ENCODE measurements at places on chromosomes 12 and 14.
A peak's percentile ranks its signal among the peaks of the same experiment; 100 is the strongest.

- DNase-seq: no peak
These were observed 1.2 kb downstream of the GSC start for GRCh38 chr14:94768521-94769390.

- DNase-seq: no peak
These were observed 238.5 kb upstream of the NAV3 start for GRCh38 chr12:77591959-77592743.

- no peak for DNase-seq
These were observed 222.1 kb upstream of the HMGA2 start for GRCh38 chr12:65602253-65602609.

DNA sequence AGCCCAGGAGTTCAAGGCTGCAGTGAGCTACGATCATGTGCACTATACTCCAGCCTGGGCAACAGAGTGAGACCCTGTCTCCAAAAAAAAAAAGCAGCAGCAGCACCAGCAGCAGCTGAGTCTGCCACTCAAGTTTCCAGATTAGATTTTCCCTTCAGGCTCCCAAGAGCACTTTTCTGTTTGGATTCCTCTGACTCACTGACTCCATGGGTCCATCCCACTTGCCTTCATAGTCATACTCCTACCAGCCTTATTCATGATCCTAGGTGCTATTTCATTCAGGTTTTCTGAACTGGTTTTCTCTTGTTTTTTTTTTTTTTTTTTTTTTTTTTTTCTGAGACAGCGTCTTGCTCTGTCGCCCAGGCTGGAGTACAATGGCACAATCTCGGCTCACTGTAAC lies 6.8 kb upstream of the TWF1 start:
- DNase-seq: no peak

DNA sequence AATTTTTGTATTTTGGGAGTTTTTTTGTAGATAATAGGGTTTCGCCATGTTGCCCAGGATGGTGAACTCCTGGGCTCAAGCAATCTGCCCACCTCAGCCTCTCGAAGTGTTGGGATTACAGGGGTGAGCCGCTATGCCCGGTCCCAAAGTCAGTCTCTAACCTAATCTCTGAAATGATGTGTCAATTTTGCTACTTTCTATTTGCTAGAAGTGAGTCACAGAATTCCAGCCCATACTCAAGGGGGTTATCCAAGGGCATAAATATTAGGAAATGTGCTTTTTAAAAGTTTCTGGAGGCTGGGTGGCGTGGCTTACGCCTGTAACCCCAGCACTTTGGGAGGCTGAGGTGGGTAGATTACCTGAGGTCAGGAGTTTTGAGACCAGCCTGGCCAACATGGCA lies 40.5 kb downstream of the RESF1 start:
- no peak for DNase-seq

DNA sequence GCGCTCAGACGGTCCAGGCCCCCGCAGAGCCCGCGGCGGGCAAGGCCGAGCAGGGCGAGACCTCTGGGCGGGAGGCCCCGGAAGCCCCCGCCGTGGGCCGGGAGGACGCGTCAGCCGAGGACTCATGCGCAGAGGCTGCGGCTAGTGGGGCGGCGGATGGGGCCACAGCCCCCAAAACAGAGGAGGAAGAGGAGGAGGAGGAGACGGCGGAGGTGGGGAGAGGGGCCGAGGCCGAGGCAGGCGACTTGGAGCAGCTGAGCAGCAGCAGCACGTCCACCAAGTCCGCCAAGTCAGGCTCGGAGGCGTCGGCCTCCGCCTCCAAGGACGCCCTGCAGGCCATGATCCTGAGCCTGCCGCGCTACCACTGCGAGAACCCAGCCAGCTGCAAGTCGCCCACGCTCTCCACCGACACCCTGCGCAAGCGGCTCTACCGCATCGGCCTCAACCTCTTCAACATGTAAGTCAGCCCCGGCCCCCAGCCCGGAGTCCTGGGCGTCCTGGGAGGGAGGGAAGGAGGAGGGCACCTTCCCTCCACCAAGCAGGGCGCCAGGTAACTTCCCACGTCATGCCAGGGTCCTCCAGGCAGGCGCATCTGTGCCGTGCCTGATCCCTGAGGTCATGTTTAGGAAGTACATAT lies 72.4 kb downstream of the IQSEC3 start:
- DNase-seq: no peak

DNA sequence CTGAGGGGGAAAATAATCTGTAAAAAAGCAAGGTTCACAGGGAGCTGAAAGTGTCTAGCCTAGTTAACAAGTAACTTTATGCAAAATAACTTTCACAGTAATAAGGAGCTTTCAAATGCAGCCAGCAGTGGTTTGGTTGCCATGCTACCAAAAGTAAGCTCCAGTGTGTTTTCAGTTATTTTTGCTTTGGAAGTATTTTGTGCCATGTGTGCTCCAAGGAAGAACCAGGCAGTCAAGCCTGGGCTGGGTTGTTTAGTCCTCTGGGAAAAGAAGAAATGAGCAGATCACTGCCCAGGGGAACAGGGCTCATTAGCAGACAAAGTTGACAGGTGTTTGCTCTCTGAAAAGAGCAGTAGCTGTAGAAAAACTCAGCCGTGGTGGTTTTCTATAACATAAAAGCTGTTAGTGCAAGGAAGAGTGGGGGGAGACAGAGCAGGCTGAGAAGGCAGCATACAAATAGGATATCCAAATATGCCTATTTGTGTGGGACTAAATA lies 92.8 kb upstream of the TMTC2 start:
- DNase-seq: no peak

DNA sequence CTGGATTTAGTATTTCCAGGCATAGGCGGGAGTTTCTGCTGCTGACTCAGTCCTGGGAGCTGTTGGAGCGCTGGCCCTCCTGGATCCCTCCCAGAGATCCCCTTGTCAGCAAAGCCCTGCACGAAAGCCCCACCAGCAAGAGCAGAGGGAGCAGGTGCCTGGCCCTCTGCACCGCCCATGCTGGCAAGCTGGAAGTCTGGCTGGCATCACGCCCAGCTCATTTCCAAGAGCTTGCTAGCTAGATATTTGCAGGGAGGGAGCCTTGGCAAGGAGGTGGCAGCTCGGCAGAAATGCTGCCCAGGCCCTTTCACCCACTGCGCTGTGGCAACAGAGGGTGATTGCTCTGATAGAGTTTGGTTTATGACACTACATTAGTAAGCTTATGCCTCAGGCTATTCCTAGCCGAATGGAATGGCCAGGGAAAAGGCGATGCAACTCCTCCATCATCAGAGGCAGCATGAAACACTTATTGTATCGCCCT lies 193.9 kb downstream of the EMP1 start:
- no peak for DNase-seq

DNA sequence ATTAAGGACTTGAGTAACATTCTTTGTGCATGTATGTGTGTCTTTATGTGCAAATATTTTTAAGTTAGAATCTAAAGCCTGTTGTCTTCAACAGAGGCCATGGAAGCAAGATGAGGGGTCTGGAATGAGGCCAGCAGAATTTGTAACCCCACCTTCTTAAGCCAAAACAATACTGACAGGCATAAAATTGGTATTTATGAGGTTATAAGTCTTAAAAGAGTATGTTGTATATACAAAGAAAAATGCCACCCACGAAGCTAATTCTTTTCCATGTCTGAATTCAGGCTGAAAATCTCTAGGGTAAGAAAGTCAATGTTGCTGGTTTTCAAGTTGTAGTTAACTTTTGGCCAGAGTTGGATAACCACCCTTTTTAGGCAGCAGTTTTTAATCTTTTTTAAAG lies 86.2 kb upstream of the TMTC1 start:
- no peak for DNase-seq

DNA sequence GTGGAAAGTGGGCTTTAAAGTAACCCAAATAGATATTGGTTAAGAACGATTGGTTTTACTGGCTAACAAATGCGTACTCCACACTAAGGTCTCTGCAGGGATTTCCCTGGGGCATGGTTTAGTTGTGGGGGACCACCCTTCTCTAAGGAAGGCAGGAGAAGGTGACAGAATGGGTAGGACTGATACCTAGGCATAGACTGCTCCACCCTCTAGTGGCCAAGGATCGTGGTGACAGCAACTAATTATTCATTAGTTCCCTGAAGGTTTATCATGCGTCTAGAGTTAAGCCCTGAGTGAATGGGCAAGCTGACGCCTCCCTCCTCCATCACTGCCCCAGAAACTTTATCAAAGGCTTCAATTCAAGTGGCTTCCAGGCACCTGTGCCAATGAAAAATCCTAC lies 9.1 kb downstream of the FAM181A start:
- no peak for DNase-seq

DNA sequence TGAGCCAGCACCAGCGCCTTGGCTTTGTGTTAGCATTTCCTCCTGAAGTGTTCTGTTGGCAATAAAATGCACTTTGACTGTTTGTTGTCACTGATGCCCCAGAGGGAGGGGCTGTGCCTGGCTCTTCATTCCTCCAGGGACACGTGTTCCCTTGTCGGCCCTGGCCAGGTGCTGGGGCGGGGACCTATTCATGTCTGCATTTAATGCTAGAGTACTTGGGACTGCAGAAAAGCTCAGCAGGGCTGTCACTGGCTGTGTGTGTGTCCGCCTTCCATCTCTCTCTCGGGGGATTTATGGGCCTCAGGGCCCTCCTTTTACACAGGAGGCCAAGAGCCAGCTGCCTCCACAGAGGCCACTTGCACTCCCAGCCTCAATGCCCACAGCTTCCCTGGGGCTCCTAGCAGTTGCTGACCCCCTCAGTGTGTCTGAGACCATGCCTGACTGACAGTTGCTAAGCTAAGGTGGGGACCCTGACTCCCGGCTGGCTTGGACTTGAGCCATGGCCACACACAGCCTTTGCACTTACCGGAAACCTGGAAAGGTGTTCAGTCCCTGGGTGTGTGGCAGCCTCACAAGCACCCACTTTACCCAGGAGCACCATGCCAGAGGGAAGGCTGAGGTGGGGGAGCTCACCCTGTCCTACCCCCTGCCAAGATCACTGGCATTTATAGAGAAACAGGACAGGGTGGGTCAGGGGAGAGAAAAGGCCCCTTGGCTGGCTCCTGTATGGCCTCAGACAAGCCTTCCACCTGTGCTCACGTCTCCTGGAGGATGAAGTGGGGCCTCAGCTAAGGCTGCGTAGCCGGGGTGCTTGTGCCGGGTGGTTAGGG lies 27.8 kb downstream of the HIP1R start:
- no peak for DNase-seq

DNA sequence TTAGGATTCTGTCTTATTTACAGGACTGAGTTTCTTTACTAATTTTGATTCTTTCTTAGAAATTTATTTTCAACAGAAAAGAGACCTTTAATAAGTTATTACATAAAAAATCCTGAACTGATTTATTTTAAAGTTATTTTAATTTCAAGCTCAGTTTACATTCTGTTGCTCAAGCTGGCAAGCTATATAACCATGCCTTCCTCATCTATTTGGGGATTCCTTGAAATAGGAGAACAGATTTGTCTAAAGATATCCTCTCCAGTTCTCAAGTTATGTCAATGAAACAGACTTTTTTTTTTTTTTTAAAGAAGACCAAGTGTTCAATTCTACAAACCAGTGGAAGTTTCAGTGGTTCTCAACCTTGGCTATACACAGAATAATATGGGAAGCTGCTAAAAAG lies 103.3 kb upstream of the TRHDE start:
- no peak for DNase-seq

DNA sequence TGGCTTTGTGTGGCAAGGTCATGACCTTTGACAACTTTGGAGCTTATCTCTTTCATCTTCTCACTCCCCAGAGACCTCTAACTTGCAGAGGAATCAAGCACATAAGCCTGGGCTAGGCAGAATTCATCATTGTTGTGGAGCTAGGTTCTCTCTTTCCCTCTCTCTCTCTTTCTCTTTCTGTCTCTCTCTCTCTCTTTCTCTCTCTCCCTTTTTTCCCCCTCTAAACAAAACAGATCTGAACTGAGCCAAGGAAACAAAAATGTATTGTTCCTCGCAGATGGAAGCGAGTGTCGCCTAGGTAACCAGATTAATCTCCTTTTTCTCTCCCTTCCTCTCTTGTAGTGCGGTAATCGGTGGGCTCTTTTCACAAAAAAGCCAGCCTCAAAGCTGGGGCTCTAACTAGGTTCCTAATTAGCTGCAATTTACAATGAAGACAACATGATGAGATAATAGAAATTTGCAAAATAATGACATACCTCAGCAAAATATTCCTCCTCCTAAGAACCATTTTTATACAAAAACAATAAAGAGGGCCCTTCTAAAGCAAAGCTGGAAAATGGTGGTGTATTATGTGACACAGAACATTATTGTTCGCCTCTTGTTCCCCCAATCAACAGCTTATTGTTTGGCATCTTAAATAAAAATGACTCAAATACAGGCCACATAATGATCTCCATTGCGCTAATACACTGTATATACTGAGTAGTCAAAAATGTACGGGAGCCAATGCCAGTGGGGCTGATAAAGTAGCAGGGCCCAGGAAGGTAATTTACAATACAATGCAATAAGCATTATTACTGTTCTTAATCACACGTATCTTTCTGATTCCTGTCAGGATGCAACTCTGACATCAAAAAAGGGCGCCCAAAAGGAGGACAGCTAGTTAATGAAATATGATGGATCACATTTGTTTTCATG lies 65.7 kb upstream of the SOX5 start:
- peak; percentile 19 for DNase-seq

- no peak for DNase-seq
These were observed 636 bp downstream of the ZFYVE21 start for GRCh38 chr14:103716091-103716801.

- DNase-seq: no peak
These were observed 711.1 kb upstream of the SEL1L start for GRCh38 chr14:82244791-82245190.

DNA sequence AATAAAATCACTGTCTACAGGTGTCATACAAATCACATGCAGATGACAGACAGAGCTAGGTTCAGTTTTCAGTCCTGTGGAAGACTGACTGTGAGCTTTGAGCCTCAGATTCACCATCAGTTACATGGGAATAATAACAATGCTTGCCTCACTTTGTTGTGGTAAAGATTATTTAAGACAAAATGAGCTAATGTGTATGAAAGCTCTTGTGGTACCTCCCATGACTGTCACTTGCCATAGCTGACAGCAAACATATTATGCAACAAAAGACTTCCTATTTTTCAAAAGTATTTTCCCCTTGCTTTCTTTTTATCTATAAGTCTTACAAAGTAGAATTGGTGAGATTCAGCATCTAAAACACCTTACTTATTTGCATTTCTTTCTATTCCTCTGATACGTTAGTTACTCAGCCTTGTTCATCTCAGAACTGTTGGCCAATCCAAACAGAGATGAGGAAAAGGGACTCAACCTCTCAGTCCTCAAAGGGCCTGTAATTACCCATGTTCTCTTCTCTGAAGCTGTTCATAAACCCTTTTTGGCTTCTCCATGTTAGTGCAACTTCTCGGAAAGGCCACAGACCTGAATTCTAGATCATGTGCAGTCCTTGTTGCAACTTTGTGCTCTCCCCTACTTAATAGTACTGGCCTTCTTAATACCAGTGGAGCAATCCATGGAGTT lies 8.8 kb upstream of the DDHD1 start:
- DNase-seq: no peak

DNA sequence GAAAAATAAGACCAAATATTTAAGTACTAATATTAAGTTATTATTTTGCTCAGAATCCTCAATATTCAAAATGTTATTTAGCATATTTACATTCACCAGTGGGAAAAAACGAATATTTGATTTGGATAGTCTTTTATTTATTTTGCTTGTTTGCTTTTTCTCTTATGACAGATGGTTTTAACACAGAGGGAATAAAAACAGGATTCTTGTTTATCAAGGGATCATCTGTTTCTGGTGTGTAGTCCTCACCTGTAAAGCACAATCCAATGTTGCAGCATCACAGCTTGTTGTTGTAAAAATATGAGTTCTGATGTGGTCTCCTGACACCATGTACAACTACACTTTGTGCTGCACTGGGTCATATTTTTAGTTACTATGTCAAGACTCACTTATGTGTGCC lies 103.9 kb downstream of the AVPR1A start:
- DNase-seq: no peak

Data from SK-N-DZ (cell line).